ENCODE measurements at places on chromosomes 11 and 22.
A peak's percentile ranks its signal among the peaks of the same experiment; 100 is the strongest.

DNA sequence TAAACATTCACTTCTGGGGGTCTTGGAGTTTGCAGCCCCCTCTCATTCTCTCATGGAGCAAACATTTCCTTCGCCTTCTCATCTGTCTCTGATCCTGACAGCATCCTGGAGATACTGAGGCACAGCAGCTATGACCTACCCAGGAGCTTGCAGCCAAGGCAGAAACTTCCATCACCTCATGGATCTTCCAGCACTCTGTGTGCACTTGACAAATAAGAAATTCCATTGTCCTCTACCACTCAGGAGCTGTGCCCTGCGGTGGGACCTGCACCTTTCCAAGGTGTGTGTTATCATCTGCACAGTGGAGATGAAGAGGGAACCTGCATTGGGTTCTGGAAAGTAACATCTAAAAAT is 49.1 kb downstream of the GGTLC2 start:
- no peak for DNase-seq

GRCh38 chr22:28710107-28710506 is 30.5 kb upstream of the TTC28 start:
- DNase-seq: no peak

- DNase-seq: no peak
These were observed 8.6 kb upstream of the UPB1 start for GRCh38 chr22:24486501-24486921.

DNA sequence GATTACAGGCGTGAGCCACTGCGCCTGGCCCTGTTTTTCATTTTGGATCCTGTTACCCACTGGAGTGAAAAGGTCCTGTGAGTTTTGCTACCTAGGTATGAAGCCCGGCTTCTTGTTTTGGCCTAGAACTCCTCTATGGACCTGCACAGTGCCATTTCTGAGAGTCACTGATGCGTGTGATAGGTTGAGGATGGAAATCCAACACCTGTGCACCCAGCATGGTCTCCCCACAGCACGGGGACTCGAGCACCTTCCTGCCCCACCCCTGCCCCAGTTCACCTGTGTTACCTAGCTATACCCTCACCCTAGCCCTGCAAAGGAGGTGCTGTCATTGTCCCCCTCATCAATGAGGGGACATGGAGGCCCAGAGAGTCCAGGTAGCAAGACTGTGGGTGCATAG is 5.1 kb downstream of the FBLN1 start:
- no peak for DNase-seq

DNA sequence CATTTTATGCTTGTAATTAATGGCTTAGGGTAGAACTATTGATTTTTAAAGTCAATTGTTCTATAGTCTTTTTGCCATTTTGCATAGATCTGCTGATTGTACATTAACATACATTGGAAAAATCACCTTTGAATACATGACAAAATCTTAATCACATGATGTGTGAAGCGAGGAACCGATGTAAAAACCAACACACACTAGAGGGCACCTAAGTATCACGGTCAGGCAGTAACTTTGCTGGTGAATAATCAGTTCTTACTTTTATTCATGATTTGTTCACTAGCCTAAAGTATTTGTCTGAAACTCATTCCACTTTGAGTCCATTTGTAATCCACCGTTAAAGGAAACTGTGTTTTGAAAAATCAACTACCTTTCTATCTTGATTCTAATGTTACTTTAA is 28.2 kb downstream of the JHY start:
- DNase-seq: peak; percentile 2

GRCh38 chr11:44906649-44907048 is 44.0 kb downstream of the TP53I11 start:
- DNase-seq: no peak

DNA sequence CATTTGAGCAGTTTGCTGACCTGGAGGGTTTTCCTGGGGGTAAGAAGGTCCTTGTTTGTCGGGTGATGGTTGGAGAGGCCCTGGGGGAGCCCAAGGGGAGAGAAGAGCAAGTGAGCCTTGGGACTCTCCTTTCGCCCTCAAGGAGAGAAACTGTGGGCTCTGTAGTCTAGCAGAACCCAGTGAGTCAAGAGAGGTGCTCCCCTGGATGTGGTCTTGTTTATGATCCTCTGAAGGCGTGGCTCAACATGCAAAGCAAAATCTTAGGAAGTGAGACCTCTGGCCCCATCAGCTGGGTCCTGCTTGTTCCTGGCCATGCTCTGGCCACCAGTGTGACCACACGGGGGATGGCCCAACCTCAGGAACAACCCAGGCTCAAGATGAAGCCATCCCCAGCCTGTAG is 66.5 kb upstream of the ALX4 start:
- no peak for DNase-seq

DNA sequence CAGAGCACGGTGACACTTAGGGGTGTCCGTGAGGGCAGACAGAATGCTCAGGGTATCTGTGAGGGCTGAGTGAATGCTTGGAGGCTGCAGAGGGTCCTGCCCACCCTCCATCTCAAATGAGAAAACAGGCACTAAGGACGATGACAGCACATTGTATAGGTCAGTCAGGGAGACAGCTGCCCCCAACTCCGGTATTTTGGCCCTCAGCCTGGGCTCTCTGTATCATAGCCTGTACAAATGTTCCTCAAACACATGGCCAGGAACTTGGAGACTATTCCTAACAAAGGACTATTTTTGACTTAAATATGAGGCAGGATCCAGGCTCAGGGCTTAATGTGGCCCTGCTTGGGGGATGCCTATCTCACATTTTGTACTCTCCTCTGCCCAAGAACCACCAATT is 145.4 kb downstream of the OPCML start:
- DNase-seq: no peak

- peak; percentile 83 for DNase-seq
These were observed 12.7 kb downstream of the C11orf91 start for GRCh38 chr11:33687733-33688479.

DNA sequence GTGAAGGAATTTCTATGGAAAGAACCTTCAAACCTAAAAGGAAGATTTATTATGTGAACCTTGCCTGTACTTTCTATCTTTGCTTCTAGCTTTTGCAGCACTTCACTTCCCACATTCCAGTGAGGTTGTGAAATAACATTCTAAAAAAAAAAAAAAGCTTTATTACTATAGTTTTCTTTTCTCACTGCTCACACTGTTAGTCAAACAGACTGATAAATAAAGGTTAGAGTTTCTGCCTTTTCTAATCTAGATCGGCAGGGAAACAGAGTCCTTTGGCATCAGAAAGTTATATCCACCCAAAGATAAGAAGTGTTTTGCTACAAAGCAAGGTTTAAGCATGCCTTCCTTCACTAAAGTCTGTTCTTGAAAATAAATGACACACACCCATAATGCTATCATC is 2.8 kb downstream of the AAMDC start:
- no peak for DNase-seq

DNA sequence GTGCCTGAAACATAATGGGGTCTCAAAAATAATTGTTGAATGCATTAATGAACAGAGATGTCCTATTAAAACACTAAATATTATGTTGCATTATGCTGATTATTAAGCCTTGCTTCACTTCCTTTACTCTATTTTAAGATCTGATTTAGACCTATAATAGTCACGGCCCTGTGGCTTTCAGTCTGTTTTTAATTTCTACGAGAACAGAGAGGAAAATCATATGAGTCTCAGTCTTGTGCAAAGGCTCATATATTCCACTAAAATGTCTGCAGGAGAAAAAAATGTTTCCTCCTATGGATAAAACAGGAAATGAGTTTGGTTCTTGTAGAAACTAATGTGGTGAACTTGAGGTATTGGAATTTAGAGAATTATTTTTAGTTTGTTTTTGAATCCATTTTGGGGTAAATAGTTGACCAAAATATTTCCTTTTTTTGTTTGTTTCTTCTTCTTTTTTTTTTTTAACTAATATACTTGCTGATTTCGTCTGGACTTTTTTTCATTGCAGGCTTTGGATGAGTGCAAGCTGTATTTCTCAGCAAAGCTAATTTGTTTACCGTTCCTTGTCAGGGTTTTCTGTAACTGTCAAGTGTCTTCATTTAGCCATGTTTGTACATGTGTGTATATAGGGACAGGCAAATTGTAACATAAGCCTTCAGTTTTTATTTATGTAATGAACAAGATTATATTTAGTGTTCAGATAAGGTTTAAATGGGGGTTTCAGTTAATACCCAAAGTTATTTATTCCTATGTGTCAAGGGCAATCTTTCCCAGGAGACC is 139.1 kb upstream of the DDI1 start:
- DNase-seq: no peak

- no peak for DNase-seq
These were observed 3.5 kb downstream of the KCNJ5 start for GRCh38 chr11:128894685-128895084.
